Suprapubic skin (tissue), 4 donors: ENCODE measurements at places on chromosomes 2 and 18.

- no peak for DNase-seq
Observed at GRCh38 chr2:136191041-136191440, 73.1 kb upstream of the CXCR4 start.

- DNase-seq, result no peak
Observed at GRCh38 chr2:32894119-32894728, 52.5 kb upstream of the LTBP1 start.

GRCh38 chr2:68031542-68032160 is 31.2 kb downstream of the C1D start:
- DNase-seq, result no peak

- no peak for DNase-seq
Observed at GRCh38 chr2:26627350-26628105, 13.6 kb downstream of the CIB4 start.

DNA sequence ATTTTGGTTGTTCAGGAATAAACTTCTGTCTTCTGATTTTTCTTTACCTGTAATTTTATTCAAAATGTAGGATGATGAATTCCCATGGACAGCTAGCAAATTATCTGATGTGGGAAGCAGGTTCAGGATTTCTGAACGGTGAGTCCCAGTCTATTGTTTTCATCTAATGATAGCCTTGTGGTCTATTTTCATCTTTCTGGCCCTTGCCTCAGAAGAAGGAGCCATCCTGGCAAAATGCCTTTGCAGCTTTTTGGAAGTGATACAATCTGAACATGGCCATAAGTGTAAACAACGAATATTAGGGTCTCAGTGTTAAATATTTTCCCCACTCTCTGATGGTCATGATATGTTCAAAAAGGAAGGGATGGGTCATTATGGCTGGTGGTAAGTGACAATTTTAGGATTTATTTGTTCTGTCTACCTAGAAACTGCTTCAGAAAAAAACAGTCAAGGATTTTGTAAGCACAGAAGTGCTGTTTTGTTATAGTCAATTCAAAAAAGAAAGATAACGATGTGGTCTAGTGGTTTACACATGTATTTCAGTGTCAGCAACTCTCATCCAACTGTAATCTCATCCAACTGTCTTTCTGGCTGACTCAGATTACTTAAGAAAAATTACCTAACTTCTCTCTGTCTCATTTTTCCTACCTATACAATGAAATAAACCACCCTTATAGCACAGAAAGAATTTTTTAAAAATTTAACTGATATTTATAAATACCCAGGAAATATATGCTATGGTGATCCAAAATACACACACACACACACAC is 272.6 kb upstream of the ERBB4 start:
- DNase-seq, result no peak

GRCh38 chr2:19784456-19784855 is 117.3 kb downstream of the TTC32 start:
- DNase-seq, result no peak

- no peak for DNase-seq
Observed at GRCh38 chr2:233901367-233901766, 15.8 kb upstream of the TRPM8 start.

DNA sequence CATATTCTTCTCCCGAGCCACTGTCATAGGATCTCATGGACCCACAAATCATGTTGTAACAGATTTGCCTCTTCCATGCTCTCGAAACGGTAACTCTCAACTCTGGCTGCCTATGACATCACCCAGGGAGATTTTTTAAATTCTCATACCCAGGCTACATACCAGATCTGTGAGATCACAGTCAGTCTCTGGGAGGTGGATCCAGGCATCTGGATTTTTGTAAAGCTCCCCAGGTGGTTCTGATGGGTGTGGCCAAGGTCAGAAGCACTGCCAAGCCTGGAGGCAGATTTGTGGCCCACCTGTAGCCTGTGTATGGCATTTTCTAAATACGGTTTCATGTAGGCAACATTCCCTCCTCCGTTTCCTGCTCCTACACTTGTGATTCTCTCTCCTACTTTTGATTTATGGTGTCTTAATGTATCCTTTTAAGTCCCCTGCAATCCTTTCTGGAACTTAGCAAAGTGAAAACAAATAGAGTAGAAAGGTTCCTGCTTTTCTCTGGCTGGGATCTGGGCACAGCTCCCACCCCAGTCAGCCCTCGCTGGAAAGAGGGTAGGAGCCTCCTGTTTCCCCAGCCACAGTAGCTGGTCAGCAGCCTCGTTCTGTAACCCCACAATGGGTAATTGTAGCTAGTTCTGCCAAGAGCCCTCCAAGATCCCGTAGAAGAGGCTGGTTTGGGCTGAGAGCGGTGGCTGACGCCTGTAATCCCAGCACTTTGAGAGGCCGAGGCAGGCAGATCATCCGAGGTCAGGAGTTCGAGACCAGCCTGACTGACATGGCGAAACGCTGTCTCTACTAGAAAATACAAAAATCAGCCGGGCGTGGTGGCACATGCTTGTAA is 96.2 kb downstream of the KLHL29 start:
- DNase-seq, result no peak

GRCh38 chr2:34627003-34627402 is 1027.9 kb upstream of the FAM98A start:
- DNase-seq, result no peak

DNA sequence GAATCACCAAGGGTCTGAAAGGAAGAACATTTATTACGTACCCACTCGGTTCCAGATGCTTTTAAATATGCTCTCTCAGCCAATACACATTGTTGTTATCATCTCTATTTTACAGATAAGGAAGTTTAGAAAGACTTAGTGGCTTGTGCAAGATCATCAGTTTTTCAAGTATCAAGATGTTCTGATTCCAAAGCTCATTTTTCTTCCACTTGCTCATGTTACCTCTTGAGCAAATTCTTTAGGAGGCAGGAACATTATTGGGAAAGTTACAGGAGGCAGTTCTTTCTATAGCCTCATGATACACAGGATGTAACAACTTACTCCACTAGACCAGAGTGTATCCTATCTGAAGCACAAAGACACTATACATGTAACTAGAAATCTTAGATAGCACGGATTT is 65.0 kb upstream of the MMADHC start:
- DNase-seq, result no peak

DNA sequence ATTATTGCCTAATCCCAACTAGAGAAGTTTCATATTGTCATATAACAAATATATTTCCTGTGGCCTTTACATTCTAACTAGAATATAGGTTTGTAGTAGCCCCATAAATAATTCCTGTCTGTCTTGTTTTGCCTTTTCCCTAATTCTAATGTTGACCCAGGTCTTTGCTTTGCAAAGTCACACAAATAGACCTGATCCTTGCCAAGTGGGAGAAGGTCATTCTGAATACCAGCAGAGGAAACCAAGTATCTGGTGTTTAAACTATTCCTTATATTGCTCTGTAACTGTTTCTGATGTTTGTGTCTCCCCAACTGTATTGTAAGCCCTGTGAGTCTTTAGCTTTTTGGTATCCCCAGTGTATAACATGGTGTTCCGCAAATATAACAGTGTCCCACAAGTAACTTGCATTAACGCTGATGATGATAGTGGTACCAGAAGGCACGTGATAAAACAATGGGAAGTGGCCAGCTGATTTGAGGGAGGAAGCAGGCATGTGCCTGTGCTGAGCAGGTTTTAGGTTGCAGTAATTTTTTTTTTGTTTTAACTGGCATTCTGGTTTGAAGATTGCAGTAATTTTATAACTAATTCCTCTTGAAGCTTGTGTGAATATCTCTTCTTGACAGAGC is 11.1 kb downstream of the HADHB start:
- no peak for DNase-seq

- DNase-seq, result peak; percentile 63
Observed at GRCh38 chr2:28336982-28337627, 55.6 kb upstream of the FOSL2 start.

- DNase-seq, result no peak
Observed at GRCh38 chr2:46364797-46365457, 67.7 kb downstream of the EPAS1 start.

DNA sequence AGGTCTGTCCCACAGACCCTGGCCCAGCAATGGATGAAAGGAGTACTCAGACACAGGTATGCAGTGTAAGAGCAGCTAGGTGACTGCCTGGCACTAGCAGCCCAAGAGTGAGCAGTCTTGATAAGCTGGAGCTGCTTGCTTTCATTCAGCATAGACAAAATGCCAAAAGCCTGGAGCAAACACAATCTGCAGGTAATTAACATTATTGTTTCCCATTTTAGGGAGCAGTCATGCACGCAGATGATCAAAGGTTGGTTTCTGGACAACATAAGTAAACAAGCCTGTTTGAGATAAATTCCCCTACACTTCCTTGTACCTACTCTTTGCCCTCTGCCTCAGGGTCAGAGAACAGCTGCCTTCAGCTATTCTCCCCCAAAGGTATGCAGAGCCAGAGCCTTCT is 73.7 kb upstream of the MSTN start:
- no peak for DNase-seq

DNA sequence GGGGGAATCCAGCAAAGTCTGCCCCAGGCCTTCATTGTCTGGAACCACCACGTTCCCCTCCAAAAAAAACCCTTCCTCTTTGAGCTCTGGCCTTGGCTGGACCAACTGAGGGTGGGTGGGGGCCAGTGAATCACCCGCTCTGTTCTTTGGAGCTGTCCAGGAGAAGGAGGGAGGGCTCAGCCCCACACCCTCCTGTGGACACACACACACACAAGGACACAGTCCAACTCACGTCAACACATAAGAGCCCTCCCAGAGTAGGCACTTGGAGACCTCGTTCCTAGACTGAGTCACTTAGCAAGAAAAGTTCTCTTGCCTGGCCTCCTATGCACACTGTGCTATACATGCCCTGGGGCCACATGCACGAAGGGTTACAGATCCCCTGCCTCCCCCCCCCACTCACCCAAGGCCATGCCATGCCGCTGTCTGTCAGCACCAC is 1.2 kb upstream of the TNS1 start:
- peak; percentile 89 for DNase-seq

- DNase-seq, result no peak
Observed at GRCh38 chr2:101828673-101829334, 131.3 kb downstream of the MAP4K4 start.

- DNase-seq, result peak; percentile 74
Observed at GRCh38 chr18:5868218-5868854, 27.0 kb downstream of the TMEM200C start.

DNA sequence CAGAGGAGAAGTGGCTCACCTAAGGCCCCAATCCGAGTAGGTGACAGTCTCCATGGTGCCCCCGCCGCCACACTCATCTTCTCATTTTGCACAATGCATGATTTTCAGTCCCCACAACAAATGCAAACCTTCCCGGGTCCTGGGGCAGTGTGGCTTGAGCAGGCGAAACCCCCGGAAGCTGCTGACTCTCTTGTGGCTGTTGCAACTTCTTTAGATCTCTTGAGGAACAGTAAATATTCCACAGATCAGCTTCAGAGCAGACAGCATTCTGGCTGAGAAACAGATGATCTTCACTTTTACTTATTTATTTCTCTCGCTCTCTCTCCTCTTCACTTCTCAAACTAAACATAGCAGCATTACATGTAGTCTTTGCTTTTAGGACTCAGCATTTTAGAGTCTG is 51.9 kb downstream of the ASAP2 start:
- no peak for DNase-seq

- DNase-seq, result no peak
Observed at GRCh38 chr18:42106784-42107183, 151.8 kb downstream of the PIK3C3 start.

- DNase-seq, result no peak
Observed at GRCh38 chr2:200296118-200296517, 10.4 kb upstream of the SPATS2L start.

DNA sequence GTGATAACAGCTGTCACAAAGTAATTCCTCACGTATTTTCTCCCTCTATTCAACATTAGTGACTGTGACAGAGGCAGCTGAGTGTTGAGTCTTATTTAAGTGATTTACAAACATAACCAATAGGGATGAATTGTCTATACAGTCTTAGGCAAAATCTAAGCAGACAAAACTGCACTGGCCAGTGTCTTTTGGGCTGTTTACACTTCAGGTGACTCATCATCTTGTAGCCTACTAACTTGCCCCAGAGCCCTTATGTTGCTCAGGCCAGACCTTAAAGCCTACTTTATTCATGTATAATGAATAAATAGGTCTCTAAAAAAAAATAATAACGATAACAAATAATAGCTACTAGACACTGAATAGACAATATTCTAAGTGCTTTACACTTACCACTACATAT is 17.2 kb downstream of the THOC1 start:
- DNase-seq, result no peak

DNA sequence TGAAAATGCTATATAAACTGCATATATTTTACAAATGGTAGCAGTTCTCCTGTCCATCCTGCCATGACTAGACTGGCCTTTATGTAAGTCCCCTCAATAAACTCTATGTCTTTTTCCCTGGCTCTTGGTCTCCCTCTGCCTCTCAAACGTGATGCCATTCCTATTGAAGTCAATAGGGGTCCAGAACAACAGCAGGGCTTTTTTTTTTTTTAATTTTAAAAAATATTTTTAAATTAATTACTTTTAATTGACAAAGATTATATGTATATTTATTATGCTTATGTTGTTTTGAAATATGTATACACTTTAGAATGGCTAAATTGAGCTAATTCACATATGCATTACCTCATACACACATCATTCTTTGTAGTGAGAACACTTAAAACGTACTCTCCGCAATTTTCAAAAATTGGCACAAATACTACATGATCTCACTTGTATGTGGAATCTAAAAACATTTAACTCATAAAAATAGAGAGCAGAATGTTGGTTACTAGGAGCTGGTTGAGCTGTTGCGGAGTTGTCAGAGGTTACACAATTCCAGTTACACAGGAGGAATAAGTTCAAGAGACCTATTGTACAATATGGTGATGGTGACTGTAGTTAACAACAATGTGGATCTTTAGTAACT is 123.1 kb downstream of the LRRTM4 start:
- DNase-seq, result no peak

- peak; percentile 46 for DNase-seq
Observed at GRCh38 chr2:28336264-28336980, 56.2 kb upstream of the FOSL2 start.

- DNase-seq, result no peak
Observed at GRCh38 chr18:41126541-41127235, 828.3 kb upstream of the PIK3C3 start.

GRCh38 chr2:59888015-59888414 is 665.4 kb downstream of the BCL11A start:
- DNase-seq, result no peak

GRCh38 chr2:108625186-108625827 is 91.0 kb downstream of the LIMS1 start:
- no peak for DNase-seq

DNA sequence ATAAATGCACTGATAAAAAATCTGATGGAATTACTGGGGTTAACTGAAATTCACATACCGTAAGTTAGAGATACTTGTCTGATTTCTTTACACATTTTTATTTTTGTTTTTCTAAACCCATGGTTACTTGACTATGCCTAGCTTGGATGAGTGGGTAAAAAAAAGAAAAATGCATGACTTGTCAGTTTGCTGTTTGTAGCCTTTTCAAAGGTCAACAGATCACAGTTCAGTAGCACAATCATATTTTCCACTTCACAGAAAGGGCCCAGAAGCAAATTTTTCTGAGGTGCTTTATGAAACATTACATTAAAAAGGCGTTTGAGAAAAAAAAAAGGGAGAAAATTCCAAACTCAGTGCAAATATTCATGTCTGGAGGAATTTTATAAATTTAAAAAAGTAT is 16.4 kb downstream of the SLC16A14 start:
- DNase-seq, result no peak
